ENCODE measurements at places on chromosomes 4 and X.

- DNase-seq = no peak
These were observed 76.6 kb upstream of the INPP4B start for GRCh38 chr4:142922720-142923119.

DNA sequence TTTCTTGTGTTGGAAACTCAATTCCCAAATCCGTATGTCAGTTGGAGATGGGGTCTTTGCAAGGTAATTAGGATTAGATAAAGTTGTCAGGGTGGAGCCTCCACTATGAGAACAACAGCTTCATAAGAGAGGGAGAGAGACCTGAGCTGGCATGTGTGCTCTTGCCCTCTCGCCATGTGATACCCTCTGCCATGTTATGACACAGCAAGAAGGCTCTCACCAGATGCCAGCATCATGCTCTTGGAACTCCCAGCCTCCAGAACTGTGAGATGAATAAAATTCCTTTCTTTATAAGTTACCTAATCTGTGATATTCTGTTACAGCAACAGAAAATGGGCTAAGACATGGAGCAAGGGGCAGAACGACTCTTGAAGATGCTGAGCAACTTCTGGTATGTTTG is 201.9 kb upstream of the BOD1L1 start:
- no peak for DNase-seq

- no peak for DNase-seq
These were observed 134.7 kb downstream of the PALLD start for GRCh38 chr4:168631241-168632162.

DNA sequence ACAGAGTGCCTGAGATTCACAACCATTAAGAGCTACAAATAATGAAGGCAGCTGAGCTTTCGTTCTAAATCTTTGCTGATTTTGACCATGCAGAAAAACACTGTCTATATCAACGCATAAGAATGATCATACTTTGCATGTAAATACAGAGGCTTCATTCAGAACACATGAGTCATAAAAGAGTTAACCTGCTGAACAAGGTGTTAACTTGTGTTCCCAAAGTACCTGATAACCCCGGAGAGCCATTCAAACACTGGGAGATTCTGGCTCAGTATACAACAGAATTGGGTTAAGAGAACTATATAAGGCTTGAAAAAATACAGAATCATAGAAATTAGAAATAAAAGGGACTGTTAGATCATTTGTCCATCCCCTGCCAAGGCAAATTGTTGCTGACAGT is 964.3 kb upstream of the TENM3 start:
- DNase-seq = no peak

DNA sequence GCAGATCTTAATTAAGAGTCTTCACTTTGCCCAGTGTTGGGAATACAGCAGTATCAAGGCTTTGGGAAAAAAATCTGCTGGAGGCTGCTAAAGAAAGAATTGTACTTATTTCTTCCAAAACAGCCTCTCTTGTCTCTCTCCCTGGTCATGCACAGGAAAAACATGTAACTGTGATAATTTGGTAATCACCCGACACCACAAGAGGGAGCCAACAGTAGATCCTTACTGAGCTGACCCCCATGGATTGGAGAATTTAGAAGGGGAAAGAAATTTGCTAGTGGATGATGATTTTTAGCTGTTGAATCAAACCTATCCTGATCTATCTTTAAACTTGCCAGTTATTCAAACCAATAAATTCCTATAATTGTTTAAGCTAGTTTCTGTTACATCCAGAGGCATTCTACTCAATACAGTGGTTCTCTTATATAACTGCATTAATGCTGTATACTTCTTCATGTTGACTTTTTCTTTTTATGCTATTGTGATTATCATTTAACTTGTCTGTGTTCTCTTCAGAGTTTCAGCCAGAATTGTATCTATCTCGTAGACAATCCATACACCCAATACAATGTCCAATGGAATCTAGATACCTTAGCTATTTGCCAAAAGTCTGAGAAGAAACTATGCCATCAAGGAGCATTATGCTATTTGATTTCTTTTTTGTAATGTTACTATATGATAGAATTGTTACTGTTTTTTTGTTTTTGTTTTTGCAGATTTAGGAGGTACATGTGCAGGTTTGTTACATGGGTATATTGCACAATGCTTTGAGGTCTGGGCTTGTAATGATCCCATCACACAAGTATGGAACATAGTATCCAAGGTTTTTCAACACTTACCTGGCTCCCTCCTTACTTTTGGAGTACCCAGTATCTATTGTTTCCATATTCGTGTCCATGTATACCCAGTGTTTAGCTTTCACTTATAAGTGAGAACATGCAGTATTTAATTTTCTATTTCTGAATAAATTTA is 31.3 kb upstream of the ARHGEF38 start:
- no peak for DNase-seq

DNA sequence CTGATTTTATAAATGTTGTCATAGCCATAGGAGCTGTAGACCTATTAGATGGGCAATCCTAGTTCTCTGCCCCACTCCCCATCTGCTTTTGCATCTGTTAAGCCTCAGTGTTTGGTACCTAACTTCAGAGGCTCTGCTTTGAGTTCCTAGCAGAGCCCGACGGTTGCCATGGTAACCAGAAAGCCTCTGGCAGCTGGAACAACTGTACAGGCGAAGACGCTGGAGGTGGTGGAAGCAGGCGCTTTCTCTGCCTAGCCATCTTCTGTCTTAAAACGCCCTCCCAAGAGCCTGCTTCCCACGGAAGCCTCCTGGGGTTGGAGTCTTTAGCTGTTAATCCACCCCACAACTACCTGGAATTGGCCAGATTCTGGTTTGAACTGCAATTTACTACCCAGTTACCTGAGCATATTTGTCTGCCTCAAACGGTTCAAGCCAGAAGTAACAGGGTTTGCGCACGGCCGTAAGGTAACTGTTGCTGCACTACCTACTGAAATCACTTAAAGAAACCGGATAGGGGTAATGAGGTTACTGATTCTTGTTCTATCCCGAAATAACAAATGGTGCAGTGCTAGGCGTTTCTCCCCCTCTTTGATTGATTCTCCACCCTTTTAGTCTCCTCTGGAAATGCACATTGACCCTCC is 1.0 kb upstream of the GABRG1 start:
- no peak for DNase-seq

GRCh38 chr4:38023347-38024205 is 63.4 kb downstream of the PTTG2 start:
- DNase-seq = no peak

- no peak for DNase-seq
These were observed 55.4 kb upstream of the SLC10A7 start for GRCh38 chr4:146577111-146577510.

DNA sequence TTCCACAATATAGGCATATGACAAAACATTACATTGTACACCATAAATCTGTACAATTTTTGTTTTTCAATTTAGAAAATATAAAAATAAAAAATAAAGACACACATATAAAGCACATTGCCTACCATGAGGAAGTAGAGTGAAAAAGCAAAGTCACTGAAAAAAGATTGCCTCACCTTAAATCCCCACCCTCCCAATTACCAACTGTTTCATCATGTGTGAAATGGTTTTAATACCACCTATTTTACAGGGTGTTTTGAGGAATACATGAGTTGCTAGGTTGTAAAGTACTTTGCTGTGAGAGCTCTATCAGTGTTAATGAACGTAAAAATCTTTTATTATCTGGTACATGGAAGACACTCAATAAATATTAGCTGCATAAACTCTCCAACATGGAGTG is 373.6 kb upstream of the NDST3 start:
- DNase-seq = no peak

DNA sequence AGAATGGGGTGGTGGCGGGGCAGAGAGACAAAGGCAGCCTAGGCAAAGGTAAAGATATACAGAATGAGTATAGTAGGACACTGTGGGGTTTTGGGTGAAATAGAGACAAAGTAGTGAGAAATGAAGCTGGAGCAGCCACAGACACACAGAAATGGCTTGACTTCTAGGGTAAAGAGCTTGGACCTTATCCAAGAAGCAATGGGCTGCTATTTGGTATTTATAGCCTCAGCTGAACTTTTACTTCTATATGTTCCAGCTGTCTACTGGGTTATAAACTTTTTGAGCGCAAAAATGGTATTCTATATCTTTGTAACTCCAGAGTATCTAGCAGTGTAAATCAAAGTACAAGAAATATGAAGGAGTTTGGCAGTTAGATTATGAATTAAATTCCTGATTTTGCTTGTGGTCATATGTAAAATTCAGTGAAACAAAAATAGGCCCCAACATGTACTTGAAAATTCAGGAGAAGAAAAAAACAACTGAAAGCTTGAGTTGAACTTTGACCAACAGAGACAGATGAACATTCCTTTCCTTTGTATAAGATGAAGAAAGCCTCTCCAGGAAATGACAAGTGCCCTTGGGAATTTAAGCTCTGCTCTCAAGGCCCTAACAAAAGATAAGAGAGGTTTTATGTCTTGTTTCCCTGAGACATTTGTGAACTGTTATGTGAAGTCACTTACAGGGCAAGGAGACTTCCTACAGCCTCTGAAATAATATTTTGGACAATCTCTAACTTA is 354.1 kb downstream of the CHIC1 start:
- no peak for DNase-seq

GRCh38 chr4:183897193-183897592 is 7.9 kb upstream of the STOX2 start:
- DNase-seq = no peak

- DNase-seq = no peak
These were observed 171.8 kb upstream of the TTC29 start for GRCh38 chr4:147117431-147117830.

DNA sequence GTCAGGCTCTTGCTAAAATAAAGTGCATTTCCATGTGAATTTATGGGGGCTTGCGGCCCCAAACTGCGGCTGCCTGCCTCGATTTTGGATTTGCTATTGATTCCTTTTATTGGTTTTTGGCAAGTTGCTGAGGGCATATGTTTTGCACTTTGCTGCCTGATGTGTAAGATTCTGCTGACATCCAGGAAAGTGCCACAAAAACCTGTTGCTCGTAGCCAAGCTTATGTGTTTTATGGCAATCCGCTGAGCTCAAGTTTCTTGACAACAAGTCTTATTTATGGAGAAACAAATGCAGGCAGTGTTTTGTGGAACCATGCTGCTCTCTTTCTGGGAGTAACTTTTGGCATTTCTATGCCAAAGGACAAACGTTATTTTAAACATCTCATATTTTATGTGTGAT is 97.3 kb upstream of the DDIT4L start:
- DNase-seq = no peak

DNA sequence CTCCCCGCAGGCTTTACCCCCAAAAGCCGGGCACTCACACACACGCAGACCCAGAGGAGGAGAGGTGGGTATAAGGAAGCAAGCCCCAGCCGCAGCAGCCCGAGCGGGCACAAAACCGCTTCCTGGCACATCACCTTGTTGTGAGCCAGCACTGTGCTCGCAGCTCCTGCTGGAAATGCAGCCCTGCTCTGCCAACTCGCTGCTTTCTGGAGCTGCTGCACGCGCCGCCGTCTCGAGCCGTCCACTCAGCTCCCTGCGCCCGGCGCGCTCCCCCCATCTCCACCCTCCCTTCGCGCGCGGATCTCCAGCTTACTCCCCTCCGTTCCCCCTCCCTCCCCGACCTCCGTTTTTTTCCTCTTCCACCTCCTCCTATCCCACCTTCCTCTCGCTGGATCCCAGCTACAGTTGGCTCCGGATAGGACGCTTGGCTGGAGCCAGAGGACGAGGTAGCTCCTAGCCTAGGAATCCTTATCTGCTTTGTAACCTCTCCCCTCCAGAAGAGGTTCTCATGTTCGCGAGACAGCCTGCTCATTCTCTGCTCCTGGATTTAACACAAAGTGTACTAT is at the start of gene SPOCK3:
SPOCK3 (minus strand) TSS at position 179 of the 566 bp plus-strand sequence.
- DNase-seq = no peak

- no peak for DNase-seq
These were observed 49.3 kb downstream of the SLC10A7 start for GRCh38 chr4:146472404-146472803.

DNA sequence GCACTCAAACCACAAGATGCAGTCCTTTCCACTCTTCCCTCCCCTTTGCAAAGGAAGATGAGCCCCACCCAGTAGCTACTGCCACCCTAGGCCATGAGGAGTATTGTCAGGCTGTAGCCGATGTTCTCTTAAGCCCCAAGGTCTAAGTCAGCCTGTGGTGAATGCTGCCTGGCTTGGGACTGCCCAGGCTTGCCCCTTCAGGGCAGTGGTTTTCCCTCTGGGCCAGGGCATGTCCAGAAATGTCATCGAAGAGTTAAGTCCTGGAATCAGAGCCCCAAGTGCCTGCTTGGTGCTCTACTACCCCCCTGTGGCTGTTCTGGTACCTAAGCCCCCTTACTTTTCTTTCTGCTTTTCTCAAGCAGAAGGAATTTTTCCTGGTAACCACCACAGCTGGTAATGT is 11.8 kb upstream of the PGK1 start:
- DNase-seq = no peak

DNA sequence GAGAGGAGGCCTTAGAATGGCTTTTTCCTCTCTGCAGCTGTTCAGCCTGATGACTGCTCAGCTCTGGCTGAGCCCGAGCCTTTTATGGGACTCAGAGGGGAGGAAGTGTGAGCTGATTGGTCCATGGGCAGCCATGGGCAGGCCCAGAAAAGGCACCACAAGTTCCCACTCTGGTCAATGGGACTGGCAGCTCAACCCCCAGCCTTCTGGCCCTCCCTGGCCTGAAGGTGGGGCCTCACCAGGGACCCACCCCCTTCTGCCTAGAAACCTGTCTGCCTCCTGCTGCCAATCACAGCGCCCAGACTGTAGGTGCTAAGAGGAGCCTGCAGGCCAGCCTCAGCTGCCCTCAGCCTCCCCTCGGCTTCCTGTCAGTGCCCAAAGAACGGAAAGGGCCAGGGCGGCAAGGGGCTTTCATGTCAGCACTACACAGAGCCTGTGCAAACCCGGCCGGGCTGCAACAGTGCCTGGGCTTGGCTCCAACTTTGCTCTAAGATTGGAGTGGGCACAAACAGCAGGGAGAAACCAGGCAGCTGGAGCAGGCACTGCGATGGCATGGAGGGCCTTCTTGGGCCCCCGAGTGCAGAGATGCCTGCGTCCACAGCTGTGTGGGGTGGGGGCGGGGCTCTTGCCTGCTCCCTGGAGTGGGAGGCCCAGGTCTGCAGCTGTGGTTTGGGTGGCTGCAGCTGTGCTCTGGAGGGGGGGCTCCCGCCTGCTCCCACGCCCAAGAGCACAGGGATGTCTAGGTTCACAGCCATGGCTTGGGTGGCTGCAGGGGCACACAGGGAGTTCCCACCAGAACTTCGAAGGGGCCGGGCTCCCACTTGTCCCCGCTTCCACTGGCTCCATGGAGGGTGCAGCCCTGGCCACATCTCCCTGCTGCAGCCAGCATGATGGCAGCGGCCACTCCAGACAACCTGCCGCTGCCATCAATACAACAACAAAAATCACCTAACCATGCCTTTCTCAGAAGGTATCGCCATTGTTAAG is 92.6 kb downstream of the NXF2 start:
- DNase-seq = no peak

DNA sequence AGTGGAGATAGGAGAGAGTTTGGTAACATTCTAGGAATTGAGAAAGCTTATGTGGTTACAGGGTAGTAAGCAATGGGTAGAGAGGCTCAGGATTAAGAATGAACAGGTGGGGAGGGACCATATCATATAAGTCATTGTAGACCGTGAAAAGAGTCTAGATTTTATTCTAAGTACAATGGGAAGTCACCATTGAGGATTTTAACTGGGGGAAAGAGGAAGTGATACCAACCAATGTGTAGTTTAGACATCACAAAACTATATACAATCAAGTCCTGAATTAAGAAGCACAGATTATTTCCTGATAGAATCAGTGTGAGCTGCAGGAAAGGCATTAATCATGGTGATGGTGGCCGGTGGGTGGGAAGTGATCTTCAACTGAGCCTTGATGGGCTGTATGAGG is 178.3 kb upstream of the ZIC3 start:
- no peak for DNase-seq

- no peak for DNase-seq
These were observed 952.3 kb downstream of the RPA4 start for GRCh38 chrX:97835969-97836368.

All from activated CD8-positive, alpha-beta memory T cell treated with anti-CD3 and anti-CD28 coated beads for 1 hour (primary cell).